BJ (cell line): ENCODE measurements at places on chromosomes 4 and X.

DNA sequence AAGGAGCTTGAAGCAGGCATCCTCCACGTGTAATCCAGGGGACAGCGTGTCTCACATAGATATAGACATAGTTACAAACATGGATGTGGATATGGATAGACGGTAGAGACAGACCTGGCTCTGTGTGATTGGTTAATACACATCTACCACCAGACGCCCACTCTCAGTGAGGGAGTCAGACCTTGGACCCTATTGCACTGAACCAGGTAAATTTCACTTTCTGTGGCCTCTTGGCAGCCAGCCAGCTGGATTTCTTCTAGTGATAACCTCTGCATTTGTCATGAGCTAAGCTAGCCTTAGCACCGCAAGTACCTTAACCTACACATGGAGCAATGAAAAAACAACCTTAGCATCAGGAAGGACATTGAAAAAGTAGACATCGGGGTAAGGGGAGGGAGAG lies 79.2 kb upstream of the ACSL4 start:
- DNase-seq: no peak

- DNase-seq: no peak
These were observed 34.0 kb downstream of the VEGFC start for GRCh38 chr4:176758731-176759130.

- no peak for DNase-seq
These were observed 85.5 kb downstream of the USP46 start for GRCh38 chr4:52573551-52573950.

DNA sequence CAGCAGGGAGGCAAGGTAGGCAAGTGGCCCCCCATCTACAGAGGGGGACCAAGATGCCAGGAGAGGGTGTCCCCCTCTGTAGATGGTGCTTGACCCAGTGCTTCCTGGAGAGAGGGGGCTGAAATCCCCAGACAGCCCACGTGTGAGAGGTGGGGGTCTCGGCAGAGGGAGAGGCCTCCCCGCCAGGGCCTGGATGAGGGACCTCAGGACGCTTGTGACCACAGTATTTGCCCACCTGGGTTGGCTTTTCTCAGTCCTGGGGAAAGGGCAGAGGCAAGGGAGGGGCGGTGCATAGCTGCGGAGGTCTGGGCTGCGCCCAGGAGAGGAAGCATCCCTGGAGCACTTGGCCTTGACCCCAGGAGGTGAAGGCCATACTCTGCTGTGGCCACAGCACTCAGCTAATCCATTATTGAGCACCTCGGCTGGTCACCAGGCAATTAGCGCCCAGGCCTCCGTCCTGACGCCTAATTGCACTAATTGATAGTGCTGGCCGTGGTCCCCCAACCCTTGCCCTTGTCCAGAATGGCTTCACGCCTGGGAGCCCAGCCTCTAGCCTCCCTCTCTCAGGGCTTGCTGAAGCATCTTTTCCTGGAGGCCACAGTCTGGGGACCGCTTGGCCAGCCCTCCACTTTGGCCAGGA lies 30.7 kb downstream of the HMX1 start:
- no peak for DNase-seq
